ENCODE measurements at places on chromosomes 13 and 19.

GRCh38 chr13:113115363-113116205 is 7.0 kb upstream of the F10 start:
- no peak for DNase-seq

GRCh38 chr13:73983109-73983508 is 151.1 kb downstream of the KLF12 start:
- DNase-seq: no peak

GRCh38 chr13:113647351-113648215 is 10.4 kb downstream of the ATP4B start:
- DNase-seq: no peak

DNA sequence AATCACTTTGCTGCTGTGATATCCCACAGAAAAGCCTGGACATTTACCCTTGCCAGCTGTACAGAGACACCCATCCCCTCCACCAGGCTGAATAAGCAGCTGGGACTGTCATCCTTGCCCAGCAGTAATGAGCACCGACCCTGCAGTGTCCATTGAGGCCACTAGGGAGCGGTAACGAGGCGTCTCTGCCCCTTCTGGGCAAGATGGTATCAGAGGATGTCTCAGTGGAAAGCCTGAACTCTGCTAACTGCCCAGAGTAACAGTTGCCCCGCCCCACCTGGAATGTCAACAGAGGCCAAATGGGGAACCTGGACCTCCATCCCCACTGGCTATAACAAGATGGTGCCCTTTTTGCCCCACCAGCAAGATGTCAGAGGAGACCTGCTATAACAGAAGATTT is 22.8 kb upstream of the CEACAM20 start:
- no peak for DNase-seq

DNA sequence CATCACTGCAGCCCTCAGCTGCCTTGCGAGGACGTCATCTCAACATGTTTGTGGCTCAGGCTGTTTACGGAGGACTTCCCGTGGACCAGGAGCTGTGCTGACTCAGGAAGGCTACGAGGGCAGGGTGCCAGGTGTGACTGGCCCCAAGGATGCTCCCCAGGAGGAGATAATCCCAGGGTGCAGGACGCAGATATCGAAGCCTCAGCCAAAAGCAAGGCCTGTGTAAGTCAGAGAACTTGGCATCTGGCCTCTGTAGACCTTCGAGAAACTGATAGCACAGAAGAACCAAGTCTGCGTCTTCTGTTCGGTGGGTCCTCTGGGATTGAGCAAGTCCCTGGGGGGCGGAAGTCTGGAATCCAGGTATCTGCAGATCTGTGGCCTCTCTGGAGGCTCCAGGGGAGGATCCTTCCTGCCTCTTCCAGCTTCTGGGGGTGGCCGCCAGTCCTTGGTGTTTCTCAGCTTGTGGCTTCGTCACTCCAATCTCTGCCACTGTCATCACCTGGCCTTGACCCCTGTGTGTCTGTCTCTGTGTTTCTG is 2.6 kb upstream of the DOHH start:
- DNase-seq: no peak

GRCh38 chr19:46606019-46606418 is 4.9 kb downstream of the CALM3 start:
- no peak for DNase-seq

- DNase-seq: no peak
Measured at GRCh38 chr13:88544836-88545235, 873.7 kb downstream of the SLITRK5 start.

GRCh38 chr13:113884821-113885220 is 20.9 kb upstream of the GAS6 start:
- DNase-seq: no peak

- no peak for DNase-seq
Measured at GRCh38 chr13:28325022-28325421, 169.9 kb downstream of the FLT1 start.

- DNase-seq: no peak
Measured at GRCh38 chr19:54455786-54456422, 6.9 kb downstream of the LENG8 start.

- DNase-seq: no peak
Measured at GRCh38 chr19:30539981-30540380, 167.8 kb downstream of the ZNF536 start.

GRCh38 chr13:24625870-24626849 is 54.0 kb upstream of the ATP12A start:
- DNase-seq: no peak

DNA sequence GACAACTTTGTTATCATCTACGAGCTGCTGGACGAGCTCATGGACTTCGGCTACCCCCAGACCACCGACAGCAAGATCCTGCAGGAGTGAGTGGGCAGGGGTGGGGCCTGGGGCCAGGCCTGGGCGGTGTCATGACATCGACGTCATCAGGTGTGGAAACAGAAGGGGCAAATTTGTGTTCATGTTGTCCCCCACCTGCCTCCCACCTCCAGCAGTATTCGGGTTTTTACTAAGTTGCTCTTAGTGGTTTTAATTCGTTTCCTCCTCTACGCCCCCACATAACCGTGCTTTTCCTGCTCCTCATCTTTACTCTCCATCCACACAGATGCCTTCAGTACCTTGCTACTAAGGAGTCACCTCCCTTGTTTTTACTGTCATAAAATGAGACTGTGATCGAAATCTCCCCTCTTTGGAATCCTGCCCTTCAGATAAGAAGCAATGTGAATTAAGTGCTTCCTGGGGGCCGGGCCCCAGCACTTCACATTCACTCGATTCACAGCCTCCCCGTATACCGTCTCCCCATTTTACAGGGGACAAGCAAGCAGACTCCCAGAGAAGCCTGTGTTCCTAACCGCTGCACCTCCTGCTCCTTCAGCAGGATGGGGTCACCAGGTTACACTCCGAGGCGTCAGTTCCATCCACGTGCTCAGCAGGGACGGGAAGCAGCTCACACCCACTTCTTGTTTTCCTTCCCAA is 10.5 kb downstream of the AP1M1 start:
- DNase-seq: no peak

- DNase-seq: no peak
Measured at GRCh38 chr19:55223291-55224037, 5.1 kb downstream of the TMEM86B start.

DNA sequence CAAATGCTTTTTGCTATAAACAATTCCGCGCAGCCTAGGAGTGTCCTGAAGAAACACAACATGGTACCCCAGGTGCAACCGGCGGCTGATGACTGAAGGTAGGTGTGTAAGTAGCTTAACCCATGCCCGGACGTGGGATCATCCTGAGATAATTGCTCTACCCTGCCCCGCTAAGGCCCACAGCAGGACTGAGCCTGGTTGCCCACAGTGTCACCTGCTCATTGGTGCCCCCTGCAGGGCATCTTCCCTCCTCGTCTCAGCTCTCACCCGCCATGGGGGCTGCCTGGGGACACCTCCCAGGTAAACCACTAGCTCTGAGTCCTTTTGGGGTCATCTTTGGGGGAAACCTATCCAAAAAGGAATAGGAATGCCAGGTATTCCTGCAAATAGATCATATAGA is 22.3 kb downstream of the TMEM161A start:
- no peak for DNase-seq

DNA sequence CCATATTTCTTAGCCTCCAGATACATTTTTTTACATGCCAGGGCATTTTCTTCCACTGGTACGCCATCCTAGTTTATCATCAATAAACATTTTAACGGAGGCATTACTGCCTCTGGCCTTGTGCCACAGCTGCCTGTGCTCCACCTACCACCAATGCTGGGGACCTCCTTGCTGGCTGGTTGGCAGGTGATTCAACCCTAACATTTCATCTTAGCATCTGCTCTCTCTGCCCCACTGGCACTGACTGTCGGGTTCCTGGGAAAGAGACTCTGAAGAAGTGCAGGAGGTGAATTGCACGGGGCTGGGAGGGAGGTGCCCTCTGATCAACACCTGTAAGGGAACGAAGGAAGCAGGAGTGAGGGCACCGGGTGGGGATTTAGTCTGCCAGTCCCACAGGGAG is 51.4 kb upstream of the KCTD15 start:
- no peak for DNase-seq

DNA sequence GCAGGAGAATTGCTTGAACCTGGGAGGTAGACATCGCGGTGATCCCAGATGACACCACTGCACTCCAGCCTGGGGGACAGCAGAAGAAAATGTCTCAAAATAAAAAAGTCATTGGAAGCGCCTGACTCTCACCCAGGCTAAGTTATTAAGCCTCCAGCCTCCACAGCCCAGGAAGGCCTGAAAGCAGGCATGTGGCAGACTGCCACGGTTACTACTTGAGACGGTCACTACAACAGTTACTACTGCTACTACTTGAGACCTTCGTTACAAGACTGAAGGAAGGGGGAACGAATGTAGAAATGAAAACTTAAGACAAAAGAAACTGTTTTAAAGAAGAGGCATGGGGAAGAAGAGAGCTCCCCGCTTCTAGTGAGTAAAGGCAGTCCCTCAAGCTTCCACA is 9.6 kb downstream of the PRR22 start:
- no peak for DNase-seq

Measured in AG09309 (cell line).